ENCODE measurements at places on chromosomes 16 and 17. TPM values are rescaled to one million over a fixed set of nuclear protein-coding genes. Genes with fewer than 3 reads are reported as not detected.

The CCL13 gene
- not detected for total RNA-seq

The GNAO1 gene
- 1.8 TPM for total RNA-seq

DNA sequence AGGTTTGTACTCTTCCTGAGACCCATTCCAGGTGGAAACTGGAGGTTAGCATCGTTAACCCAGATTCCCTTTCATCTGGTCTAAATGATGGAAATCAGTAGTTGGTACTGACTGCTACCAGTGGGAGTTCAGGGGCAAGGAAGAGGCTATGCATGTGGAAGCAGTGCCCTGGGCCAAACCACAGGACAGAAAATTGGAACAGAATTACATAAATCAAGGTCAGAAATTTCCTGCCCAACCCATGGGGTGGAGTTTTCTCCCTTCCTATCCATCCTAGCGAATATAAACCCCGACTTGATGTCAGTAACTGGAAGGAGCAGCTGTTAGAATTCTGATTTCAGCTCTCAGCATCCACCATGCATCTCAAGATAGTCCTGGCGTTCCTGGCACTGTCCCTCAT, at the start of gene AOC2:
AOC2 (plus strand) TSS at position 310 of the 400 bp plus-strand sequence; CDS start at position 357, 47 bp downstream.
- no peaks in the 10 kb centered on the region for H3K27me3 ChIP-seq
- no peak for DNase-seq
- no peak within 1 kb of the TSS for H3K4me3 ChIP-seq
- peaks cover 52% of the 10 kb centered on the region for H3K36me3 ChIP-seq
- H3K4me1 ChIP-seq, result peaks cover 14% of the 10 kb centered on the region

DNA sequence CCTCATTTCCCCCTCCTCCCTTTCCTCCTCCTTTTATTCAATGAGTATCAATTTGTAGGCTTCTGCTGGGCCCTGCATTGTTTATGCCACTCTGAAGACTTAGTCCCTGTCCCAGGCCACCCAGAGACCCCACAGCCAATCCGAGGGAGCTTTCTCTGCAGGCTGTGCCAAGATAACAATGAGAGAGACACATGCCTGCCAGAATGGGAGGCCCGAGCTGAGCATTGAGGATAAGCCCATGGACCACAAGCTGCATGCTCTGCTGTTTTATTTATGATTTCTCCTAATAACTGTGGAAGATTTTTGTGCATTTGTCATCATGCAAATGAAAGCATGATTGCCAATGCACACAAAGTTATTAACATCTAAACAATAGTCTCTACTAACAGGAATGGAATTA, 3.0 kb downstream of the RCVRN start:
- H3K27me3 ChIP-seq, result peaks cover 2% of the 10 kb centered on the region
- no peak overlapping the region for H3K4me3 ChIP-seq
- no peaks in the 10 kb centered on the region for H3K36me3 ChIP-seq
- no peak for DNase-seq

DNA sequence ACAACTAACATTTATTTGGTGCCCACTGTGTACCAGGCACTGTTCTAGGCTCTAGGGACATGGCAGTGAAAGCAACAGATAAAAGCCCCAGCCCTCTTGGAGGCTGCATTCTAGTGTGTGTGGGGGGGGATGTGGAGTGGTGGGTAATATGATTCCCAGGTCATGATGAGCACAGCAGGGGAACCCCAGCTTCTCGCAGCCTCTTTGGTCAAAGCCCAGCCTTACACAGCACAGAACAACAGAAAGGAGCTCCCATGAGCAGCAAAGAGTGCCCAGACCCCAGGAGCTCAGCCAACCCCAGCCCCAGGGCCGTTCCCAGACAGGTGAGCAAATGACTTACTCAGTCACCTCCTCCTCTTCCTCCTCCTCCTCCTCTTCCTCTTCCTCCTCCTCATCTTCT, 21.9 kb downstream of the CNGB1 start:
- H3K27me3 ChIP-seq, result no peaks in the 10 kb centered on the region
- H3K4me1 ChIP-seq, result no peaks in the 10 kb centered on the region
- DNase-seq, result no peak
- no peaks in the 10 kb centered on the region for H3K36me3 ChIP-seq

DNA sequence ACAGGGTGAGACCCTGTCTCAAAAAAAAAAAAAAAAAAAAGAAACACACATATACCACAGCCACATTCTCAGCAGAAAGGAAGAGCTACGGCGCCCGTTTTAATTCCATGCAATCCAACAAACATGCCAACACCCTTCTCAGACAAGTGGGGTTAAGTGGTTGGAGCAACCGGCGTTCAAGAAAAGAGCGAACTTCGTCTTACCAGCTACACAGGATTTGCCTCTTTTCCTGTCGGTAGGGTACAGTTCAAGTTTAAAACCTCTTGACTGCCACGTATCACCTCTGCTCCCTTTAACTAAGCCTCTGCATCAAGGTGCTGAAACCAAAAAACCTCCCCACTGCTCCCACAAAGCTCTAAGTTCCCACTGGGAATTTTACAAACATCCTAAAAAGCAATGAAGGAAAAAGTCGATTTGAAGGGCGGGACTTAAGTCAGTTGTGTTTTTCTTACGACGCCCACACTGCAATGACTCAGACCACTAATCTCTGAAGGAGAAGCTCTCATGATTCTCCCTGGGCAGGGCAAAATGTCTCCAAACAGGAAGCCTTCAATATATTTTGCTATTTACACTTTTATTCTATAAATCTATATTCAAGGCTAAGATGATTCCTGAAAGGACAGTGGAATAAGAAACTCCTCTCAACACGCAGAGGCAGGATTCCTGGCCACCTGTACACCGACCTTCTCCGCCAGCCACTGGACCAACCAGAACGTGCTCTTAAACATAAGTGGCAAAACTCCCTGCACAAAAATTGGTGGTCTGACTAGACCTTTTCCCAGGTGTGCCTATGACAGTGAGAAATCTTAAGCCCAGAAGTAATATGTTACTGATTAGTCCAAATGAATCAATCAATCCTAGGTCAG, 18.8 kb downstream of the SRP68 start:
- no peak for DNase-seq
- H3K4me3 ChIP-seq, result no peak overlapping the region
- peaks cover 7% of the 10 kb centered on the region for H3K4me1 ChIP-seq
- H3K27me3 ChIP-seq, result no peaks in the 10 kb centered on the region
